Activated CD4-positive, CD25-positive, alpha-beta regulatory T cell treated with anti-CD3 and anti-CD28 coated beads, Interleukin-2, amount 50 U/mL, for 24 hours (primary cell): ENCODE measurements at places on chromosomes 2 and 18.

DNA sequence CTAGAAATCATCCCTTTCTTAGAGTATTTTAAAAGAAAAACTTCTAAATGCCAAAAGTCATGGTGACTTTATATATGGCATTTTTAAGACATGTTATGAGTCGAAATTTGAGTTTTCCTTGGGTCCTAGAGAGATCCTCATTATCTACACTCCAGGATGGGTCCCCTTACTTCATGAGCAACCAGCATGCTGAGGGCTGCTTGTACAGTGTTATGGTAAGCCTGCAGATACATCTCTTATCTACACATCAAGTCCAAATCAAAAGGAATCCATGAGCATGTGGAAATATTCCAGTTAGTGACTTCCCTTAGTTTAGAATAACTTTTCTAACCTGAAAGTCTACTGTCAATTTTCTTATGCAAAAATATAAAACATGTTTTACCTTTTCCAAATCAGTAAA, 58.7 kb downstream of the SLC66A3 start:
- ATAC-seq = no peak

DNA sequence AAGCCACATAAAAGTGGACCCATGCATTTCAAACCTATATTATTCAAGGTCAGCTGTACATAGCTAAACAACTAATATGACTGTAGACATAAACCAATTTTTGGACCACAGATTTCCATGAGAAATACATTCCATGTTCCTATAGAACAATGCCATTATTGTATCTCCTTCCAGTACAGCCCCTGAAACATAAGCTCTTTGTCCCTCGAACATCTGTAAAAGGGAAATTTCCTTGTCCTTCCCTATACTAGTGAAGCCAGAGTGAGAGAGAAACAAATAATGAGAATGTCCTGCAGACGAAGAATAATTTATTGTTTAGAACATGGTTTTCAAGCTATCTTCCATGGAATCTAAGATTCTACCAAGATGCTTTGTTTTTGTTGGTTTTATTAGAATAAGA, 75.3 kb downstream of the GORASP2 start:
- ATAC-seq = no peak

DNA sequence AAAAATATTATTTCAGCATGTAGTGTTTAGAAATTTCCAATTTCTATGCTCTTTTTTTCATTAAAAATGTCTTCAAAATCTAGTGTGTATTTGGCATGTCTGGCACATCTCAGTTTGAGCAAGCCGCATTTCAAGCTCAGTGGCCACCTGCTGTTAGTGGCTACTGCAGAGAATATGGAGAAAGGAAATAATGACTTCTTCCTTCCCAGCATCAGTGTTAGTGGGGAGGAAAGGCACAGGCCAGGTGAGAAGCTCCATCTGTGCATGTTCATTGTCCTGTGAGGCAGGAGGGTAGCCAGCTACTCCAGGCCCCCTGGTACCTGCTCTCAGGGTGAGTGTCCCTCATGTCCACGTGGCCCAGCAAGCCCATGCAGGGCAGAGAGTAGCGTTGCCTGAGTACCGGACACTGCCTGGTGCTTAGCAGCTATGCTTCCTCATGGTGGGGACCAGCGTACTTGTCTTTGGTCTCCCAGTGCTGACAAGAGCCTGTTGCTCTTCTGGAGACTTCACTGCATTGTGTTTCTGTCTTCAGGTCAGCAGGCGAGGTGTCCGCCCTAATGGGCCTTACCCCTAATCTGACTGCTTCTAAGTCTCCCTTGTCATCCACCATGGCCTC, 67.4 kb upstream of the CHMP1B start:
- ATAC-seq = no peak

GRCh38 chr18:23972453-23972852, 42.1 kb upstream of the TTC39C start:
- ATAC-seq = peak; percentile 96

DNA sequence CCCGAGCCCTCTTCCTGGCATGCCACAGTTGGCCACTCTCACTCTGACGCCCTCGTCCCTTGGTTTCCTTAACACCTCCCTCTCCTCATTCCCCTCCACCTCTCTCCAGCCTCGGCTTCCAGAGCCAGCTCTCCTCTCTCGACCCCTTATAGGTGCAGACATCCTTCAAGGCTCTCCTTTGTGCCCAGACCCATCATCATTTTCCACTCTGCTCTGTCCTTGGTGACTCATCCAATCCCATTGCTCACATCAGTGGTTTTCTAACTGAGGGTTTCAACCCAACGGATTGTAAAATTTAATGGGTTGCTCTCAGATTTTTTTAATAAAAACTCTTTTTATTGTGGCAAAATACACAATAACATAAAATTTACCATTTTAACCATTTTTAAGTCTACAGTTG, 6.2 kb downstream of the ST8SIA5 start:
- no peak for ATAC-seq

GRCh38 chr18:78480262-78481054, 499.2 kb upstream of the SALL3 start:
- no peak for ATAC-seq

GRCh38 chr2:8626572-8626971, 55.3 kb upstream of the ID2 start:
- no peak for ATAC-seq

DNA sequence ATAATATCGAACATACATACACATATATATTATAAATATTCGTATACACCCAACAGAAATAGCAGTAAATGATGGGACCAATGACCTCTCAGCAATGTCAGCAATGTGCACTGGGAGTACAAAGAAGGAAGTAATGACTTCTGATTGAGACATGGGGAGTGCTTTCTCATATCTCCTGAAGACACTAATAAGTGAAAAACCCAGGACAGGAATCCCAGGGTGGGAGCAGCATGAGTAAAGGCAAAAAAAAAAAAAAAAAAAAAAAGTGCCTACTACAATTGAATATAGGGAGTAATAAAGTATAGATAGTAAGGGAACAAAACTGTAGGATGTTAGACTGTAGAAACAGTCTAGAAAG, 491.3 kb downstream of the IRS1 start:
- no peak for ATAC-seq

DNA sequence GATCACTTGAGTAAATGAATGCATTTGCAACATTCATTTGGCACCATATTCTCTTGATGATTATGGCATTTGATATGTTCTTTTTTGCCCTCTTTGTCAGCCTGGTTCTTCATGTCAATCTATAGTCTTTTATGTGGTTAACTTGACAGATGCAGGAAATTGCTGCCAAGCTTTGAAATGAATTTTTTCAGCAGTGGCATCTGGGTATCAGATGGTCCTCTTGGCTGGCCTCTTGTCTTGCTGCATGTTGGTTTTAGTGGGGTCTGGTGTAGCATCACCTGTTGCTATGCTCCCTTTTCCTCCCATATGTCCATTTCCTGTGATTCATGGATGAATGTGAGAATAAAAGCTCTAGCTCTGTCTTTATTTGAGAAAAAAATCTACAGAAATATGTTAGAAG, 119.9 kb downstream of the DPP4 start:
- ATAC-seq = no peak

DNA sequence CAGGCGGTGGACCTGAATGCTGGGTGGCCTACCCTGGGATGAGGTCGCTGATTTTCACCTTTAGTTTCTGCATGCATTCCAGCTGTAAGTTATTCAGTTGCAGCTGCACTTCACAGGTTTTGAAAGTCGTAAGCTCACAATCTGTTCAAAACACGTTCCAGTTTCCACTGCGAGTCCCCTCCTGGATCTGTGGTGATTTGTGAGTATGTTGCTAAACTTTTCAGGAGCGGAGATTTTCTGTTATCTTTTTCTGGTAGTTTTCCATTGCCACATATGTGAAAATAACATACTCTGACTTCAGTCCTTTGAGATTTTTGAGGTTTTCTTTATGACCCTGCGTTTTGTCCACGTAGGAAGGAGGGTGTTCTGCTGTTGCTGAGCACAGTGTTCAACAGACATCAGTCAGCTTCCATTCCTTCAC, 102.1 kb downstream of the SNTG2 start:
- no peak for ATAC-seq

DNA sequence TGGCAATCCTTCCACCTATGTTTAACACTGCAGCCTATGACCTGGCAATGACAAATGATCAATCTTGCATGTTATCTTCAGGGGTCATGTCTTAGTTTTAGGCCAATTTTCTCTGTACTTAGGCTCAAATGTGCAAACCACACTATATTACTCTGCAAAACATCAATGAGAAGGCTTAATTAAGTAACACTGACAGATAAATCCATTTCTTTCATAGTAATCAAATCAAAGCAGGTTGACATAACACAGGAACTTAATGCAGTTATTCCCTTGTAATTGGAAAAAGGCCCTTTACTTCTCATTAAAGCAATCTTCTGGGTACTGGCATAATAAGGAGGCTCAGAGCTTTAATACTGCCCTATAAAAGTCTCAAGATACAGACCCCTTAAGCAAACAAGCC, 114.4 kb downstream of the TCF4 start:
- no peak for ATAC-seq

DNA sequence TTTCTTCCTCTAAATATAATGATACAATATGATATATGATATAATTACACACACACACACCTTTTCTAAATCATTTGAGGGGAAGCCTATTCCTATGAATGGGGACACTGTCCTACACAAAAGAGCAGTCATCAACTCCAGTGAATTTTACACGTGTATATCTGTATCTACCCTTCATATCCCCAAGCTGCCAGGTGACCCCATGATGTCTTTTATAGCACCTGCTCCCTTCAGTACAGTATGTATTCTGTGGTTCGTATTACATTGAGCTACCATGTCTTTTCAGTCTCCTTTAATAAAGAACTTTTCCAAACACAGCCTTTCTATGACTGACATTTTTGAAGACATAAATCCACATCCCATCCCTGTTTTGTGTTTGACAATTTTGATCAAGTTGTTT, 19.0 kb downstream of the TBC1D8 start:
- no peak for ATAC-seq

- peak; percentile 52 for ATAC-seq
Observed at GRCh38 chr2:201257956-201258665, 2.2 kb upstream of the CASP8 start.

GRCh38 chr2:162840598-162841246, 2.2 kb upstream of the KCNH7 start:
- no peak for ATAC-seq

GRCh38 chr2:45942237-45942738, 290.8 kb downstream of the PRKCE start:
- ATAC-seq = no peak

DNA sequence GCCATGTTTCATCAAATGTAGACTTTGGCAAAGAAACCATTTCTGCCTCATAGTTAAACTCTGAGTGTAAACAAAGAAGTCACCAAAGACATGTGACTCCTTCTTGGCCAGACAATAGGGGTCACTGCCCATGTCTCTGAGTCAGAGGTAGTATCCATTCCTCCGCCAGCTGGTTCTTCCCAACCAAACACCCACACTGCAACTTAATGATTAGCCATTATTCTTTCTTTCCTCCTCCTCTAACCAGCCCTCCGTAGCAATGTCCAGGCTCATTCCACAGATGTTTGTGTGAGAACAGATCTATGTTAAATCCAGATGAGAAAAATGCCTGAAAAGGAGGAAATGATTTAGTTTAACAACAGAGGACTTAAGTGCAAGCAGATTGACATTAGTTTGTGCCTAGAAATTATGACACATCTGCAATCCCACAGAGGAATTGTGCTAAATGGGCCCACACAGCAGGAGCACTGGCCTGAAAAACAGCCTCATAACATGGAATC, 127.9 kb upstream of the SH3BP4 start:
- ATAC-seq = no peak

- ATAC-seq = no peak
Observed at GRCh38 chr2:31945572-31945935, 65.3 kb downstream of the MEMO1 start.

- ATAC-seq = no peak
Observed at GRCh38 chr18:9700261-9700796, 7.8 kb upstream of the RAB31 start.

DNA sequence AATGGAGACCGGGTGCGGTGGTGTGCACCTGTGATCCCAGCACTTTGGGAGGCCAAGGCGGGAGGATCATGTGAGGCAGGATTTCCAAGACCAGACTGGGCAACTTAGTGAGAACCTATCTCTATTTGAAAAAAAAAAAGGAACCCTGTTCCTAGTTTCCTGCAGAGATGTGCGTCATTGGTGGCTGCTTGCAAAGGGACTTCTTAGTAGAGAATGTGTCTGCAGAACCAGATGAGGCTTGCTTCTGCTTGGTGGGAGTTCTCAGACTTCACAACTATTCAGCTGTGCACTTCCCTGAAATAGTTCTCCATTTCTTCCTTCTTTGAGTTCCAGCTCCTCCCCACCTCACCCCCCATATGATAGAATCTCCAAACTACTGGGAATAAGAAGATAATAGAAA, 22.3 kb downstream of the ZCCHC2 start:
- no peak for ATAC-seq

- no peak for ATAC-seq
Observed at GRCh38 chr18:54169431-54170403, 54.8 kb downstream of the MBD2 start.

- no peak for ATAC-seq
Observed at GRCh38 chr2:64349131-64349530, 104.8 kb upstream of the LGALSL start.

DNA sequence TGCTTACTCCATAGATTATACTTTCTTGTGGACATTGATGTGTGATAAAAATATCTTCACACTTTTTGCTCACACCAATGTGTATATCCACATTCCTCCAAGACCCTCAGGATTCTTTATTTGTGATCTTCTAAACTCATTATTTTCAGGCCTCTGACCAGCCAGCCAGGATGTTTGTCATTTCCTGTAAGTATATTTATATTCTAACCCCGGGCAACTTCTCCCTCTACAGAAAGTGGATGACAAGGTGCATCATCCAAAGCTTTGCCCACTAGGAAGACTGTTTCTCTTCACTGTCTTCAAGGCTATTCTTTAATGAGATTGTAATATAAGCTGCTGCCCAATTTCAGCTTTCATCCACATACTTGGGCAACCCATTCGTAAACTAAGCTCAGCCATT, 3.6 kb upstream of the CWC22 start:
- no peak for ATAC-seq

DNA sequence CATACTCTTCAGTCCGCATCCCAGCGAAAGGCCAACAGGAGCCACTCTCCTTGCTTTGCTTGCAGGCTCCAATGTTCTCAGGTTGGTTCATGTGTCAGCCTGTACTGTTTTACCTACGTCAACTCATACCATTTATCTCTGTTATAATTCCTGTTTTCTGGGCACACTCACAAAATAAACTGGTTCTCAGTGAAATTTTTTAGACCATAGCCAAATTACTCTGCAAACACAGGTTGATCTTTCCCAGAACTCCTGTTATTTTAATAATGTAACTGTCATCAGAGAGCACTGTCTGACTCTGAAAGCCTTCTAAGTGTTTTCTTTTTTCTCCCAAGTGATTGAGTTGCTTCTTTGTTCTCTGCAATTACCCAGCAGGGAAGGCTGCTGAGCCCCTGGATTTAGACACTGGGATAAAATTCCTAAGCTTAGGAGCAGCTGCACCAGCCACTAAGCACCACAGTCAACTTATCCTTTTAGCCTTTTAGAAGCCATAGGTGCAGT, 111.6 kb upstream of the PIEZO2 start:
- no peak for ATAC-seq

- no peak for ATAC-seq
Observed at GRCh38 chr18:10231220-10231619, 223.2 kb upstream of the APCDD1 start.
